ENCODE measurements at places on chromosomes 7 and 10. TPM values are rescaled to one million over a fixed set of nuclear protein-coding genes. Genes with fewer than 3 reads are reported as not detected.

DNA sequence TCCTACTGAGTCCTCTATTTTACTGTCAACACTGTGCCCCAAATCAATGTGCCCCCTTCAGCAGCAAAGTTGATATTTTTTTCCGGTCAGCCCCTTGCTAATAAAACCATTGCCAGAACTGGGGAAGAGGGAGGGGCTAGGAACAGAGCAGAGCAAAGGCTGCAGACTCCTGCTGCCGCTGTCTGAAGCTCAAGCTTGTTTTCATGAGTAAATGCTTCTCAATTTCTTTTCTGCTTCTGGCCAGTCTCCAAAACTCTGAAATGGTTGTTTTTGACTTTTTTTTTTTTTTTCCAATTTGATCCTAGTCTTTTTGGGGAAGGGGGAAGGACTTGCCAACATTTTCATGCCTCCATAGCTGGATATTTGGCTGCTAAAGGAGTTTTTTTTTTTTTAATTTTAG is 26.7 kb upstream of the PROSER2 start:
- no peak overlapping the region for H3K4me3 ChIP-seq
- DNase-seq, result no peak
- no peaks in the 10 kb centered on the region for H3K27me3 ChIP-seq
- peaks cover 28% of the 10 kb centered on the region for H3K4me1 ChIP-seq
- no peak overlapping the region for H3K27ac ChIP-seq

ATOH7 gene
- total RNA-seq, result 0.44 TPM

GRCh38 chr7:93315896-93316295 is 83.7 kb downstream of the VPS50 start:
- H3K4me1 ChIP-seq, result peaks cover 8% of the 10 kb centered on the region
- no peak overlapping the region for H3K4me3 ChIP-seq
- no peak for DNase-seq
- H3K36me3 ChIP-seq, result no peaks in the 10 kb centered on the region

- no peaks in the 10 kb centered on the region for H3K4me1 ChIP-seq
- no peaks in the 10 kb centered on the region for H3K36me3 ChIP-seq
- DNase-seq, result no peak
These were observed 542.3 kb upstream of the NRP1 start for GRCh38 chr10:33876584-33877400.

- no peaks in the 10 kb centered on the region for H3K27me3 ChIP-seq
- peaks cover 35% of the 10 kb centered on the region for H3K4me1 ChIP-seq
- peaks cover 6% of the 10 kb centered on the region for H3K36me3 ChIP-seq
- no peak overlapping the region for H3K4me3 ChIP-seq
These were observed 304.7 kb upstream of the AOAH start for GRCh38 chr7:37028909-37029440.

GRCh38 chr10:88315755-88316154 is 267.4 kb downstream of the RNLS start:
- no peak for DNase-seq
- peaks cover 18% of the 10 kb centered on the region for H3K36me3 ChIP-seq
- no peak overlapping the region for H3K27ac ChIP-seq

GRCh38 chr10:33039181-33039580 is 81.2 kb upstream of the ITGB1 start:
- peak overlapping the region; percentile 24 for H3K4me3 ChIP-seq
- no peak for DNase-seq
- no peaks in the 10 kb centered on the region for H3K27me3 ChIP-seq

CPN1 gene
- 0.66 TPM for total RNA-seq

- H3K27me3 ChIP-seq, result no peaks in the 10 kb centered on the region
- H3K27ac ChIP-seq, result no peak overlapping the region
- DNase-seq, result no peak
- H3K36me3 ChIP-seq, result peaks cover 30% of the 10 kb centered on the region
These were observed 56.3 kb downstream of the VWA2 start for GRCh38 chr10:114295393-114295792.

GRCh38 chr10:103080891-103081581 is 112.0 kb downstream of the NT5C2 start:
- no peak overlapping the region for H3K4me3 ChIP-seq
- peaks cover 4% of the 10 kb centered on the region for H3K4me1 ChIP-seq
- no peaks in the 10 kb centered on the region for H3K27me3 ChIP-seq
- no peak overlapping the region for H3K27ac ChIP-seq
- DNase-seq, result no peak

DNA sequence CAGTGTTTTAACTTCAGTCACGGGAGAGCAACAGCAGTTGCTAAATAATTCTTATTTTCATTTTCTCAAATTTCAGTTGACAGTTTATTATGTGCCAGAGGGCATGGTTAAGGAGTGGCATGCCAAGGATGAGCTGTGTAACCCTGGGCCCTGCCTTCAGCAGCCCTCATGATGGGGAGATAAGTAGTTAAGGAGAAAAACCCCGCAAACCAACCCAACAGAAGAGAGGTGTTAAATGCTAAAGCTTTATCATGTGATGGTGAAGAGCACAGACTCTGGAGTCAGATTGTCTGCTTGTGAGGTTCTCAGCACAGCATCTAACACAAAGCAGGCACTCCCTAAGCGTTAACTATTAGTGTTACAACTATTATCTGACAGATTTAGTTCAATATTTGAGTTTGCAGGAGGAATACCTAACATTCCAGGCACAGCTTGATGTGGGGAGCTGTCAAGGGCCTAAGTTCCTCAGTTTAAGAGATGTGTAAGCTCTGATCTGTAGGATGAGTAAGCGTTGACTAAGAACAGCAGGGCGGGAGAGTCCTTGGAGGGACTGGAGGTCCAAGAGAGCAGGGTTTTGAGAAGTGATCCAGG is 29.6 kb downstream of the STAM start:
- H3K4me3 ChIP-seq, result no peak overlapping the region
- no peaks in the 10 kb centered on the region for H3K36me3 ChIP-seq
- peaks cover 65% of the 10 kb centered on the region for H3K4me1 ChIP-seq

VWA2 gene
- 2.7 TPM for total RNA-seq

GRCh38 chr10:110113670-110114337 is 93.6 kb upstream of the MXI1 start:
- no peak for DNase-seq
- H3K4me3 ChIP-seq, result no peak overlapping the region
- no peaks in the 10 kb centered on the region for H3K4me1 ChIP-seq
- H3K27me3 ChIP-seq, result no peaks in the 10 kb centered on the region
- no peak overlapping the region for H3K27ac ChIP-seq
- H3K36me3 ChIP-seq, result peaks cover 40% of the 10 kb centered on the region

- H3K4me1 ChIP-seq, result peaks cover 42% of the 10 kb centered on the region
- no peak for DNase-seq
These were observed 68.5 kb upstream of the DGKI start for GRCh38 chr7:137915266-137915665.

DNA sequence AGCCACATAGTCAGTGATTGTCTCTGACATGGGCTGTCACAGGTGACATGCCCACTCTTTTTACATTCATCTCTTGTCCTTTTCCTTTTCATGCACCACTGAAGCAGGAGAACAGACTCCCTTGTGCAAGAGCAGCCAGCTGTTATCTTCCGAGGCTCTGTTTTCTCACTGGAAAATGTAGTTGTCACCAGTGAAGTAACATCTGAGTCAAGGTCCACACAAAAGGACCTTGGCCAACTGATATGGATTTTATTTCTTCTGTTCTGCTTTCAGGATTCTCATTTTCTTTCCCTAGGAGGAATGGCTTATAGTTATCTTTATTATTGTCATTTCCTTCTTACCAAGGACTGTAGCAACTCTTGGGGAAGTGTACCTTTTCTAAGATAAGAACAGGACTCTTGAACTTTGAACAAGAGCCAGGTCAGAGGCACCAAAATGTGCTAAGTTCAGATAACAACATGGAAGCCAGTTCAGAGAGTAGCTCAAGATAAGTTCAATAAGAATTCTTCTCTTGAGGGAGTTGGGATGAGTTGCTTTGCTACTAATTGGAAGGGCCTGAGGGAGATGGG is 22.7 kb downstream of the AVPI1 start:
- H3K4me1 ChIP-seq, result no peaks in the 10 kb centered on the region
- H3K27ac ChIP-seq, result no peak overlapping the region
- H3K36me3 ChIP-seq, result peaks cover 59% of the 10 kb centered on the region
- no peaks in the 10 kb centered on the region for H3K27me3 ChIP-seq
- no peak for DNase-seq

ST8SIA6 gene
- 3.5 TPM for total RNA-seq

DNA sequence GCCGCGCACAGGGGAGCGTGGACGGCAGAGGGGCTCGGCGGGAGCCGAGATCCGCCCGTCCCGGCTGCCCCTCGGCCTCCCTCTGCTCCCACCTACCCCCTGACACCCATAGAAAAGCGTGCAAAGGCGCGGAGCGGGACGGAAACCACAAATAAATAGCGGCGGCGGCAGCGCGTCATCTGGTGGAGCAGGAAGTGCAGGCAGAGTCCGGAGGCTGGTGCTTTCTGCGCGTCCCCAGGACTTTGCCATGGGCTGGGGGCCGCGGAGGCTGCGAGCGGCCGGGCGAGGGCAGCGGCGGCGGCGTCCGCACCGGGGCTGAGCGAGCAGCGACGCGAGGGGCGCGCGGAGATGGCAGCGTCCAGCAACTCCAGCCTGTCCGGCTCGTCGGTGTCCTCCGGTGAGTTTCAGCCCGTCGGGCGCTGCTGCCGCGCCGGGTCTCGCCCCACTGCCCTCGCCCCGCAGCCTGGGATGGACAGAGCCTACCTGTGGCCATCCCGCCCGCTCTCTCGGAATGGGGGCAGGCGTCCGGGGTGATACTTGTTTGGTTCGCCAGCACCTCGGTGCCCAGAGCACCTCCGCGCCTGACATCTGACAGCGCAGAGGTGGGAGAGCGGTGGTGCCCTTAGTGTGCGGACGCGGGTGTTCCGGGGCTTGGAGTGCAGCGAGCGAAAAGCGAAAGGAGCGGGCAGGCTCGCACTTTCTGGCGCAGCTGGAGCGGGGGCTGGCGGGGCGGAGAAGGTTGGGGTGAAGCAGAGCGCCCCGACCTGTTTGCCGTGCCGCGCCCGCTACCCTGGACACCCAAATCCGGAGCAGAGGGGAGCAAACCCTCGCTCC is at the start of gene CHN2:
Gene CHN2 (plus strand): TSS at position 182 of the 834 bp plus-strand sequence.
- peak; percentile 62 for DNase-seq
- peak within 1 kb of the TSS; percentile 80 for H3K4me3 ChIP-seq
- H3K4me1 ChIP-seq, result peaks cover 50% of the 10 kb centered on the region
- no peak within 1 kb of the TSS for H3K27ac ChIP-seq
- no peaks in the 10 kb centered on the region for H3K36me3 ChIP-seq

DNA sequence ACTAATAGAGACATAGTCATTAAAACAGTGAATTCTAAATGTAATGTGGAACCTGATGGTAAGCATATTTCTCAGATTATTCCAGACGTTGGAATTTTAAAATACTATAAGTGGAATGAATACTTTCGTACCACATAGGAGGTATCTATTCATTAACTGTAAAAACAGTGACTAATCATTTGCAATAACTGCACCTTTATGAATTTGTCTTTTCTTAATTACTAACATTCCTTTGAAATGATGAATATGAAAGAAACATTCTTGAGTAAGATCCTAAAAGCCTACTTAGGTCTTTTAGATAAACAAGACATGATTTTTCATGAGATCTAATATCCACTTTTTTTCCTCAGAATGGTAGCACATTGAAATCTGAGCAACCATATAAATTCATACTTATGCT is 549.0 kb upstream of the LRRN3 start:
- no peak overlapping the region for H3K4me3 ChIP-seq
- H3K27ac ChIP-seq, result no peak overlapping the region
- no peaks in the 10 kb centered on the region for H3K36me3 ChIP-seq
- no peaks in the 10 kb centered on the region for H3K27me3 ChIP-seq

DNA sequence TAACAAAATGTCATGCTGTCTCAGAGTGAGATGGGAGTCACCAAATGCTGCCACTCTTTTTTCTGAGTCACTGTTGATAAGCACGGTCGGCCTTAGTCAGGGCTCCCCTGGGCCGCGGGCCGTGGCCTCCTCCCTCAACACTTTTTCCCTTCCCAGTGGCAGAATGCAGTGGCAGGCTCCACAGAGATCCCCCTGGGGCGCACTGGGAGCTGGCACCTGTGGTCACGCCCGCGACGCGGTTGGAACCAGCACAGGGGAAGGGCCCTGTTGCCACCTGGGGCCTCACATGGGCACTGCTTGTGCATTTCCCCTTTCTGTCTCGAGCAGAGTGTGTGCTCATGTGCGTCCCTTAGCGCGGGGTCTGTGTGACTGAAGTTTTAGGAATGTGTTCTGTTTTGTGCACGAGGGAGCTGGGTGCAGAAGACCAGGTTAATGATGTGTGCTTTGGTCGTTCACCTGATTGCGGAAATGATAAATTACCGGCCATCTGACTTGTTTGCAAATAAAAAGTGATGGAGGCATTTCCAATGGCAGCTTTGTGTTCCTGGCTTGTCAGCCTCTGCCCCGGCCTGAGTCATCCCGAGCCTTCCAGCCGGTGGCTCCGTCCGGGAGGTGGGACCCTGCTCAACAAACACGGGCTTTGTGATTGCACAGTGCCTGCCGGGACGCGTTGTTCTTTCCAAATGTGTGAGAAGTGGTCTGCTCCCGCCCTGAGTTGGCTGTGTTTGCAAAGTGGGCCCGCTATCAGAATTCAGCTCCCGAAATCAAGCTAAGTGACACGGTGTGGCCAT is 100.7 kb downstream of the NKX6-2 start:
- H3K36me3 ChIP-seq, result peaks cover 9% of the 10 kb centered on the region
- peak overlapping the region; percentile 49 for H3K27ac ChIP-seq
- H3K27me3 ChIP-seq, result no peaks in the 10 kb centered on the region
- H3K4me1 ChIP-seq, result no peaks in the 10 kb centered on the region
- H3K4me3 ChIP-seq, result no peak overlapping the region

- H3K27ac ChIP-seq, result no peak overlapping the region
- peaks cover 40% of the 10 kb centered on the region for H3K4me1 ChIP-seq
- no peaks in the 10 kb centered on the region for H3K36me3 ChIP-seq
- H3K4me3 ChIP-seq, result no peak overlapping the region
- peaks cover 8% of the 10 kb centered on the region for H3K27me3 ChIP-seq
These were observed 326.0 kb downstream of the RPS24 start for GRCh38 chr10:78359640-78360091.

DNA sequence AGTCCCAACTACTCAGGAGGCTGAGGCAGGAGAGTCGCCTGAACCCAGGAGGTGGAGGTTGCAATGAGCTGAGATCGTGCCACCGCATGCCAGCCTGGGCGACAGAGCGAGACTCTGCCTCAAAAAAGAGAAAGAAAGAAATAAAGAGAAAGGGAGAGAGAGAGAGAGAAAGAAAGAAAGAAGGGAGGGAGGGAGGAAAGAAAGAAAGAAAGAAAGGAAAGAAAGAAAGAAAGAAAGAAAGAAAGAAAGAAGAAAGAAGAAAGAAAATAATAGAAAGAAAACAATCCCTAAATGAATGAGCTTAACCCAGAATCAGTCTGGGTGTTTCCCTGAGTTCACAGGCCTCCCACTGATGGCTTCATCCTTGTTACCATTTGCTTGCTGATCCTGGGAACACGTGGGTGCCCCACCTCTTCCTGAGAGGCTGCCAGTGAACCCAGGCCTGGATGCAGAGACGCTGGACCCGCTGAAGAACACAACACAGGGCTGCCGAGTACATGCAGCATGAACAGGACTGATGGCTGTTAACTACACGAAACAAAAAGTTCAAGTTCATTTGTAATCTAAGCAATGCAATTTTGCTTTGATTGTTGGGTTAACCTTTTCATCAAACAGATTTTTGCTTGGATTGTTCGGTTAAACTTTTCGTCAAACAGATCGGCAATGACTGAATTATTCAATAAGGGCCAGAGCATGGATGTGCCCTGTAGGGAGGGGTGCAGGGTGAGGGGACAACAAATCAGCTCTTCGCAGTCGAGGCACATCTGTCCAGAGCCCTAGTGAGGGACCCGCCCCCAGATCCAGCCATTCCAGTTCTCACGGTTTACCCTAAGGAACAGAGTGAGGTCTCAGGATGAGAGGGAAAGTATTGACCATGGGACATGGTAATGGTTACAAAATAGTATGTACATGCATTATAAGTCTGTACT is 11.5 kb downstream of the NPFFR1 start:
- no peaks in the 10 kb centered on the region for H3K36me3 ChIP-seq
- peaks cover 16% of the 10 kb centered on the region for H3K4me1 ChIP-seq
- DNase-seq, result no peak
- H3K4me3 ChIP-seq, result no peak overlapping the region

- no peak for DNase-seq
- H3K4me1 ChIP-seq, result peaks cover 66% of the 10 kb centered on the region
- H3K36me3 ChIP-seq, result no peaks in the 10 kb centered on the region
- no peak overlapping the region for H3K27ac ChIP-seq
These were observed 285.9 kb downstream of the KLF6 start for GRCh38 chr10:3499120-3499519.
